ENCODE measurements at places on chromosomes 16 and 17. TPM values are rescaled to one million over a fixed set of nuclear protein-coding genes. Genes with fewer than 3 reads are reported as not detected.

Gene DNAI2
- total RNA-seq = not detected

Gene CACNG5
- total RNA-seq = 0.43 TPM

DNA sequence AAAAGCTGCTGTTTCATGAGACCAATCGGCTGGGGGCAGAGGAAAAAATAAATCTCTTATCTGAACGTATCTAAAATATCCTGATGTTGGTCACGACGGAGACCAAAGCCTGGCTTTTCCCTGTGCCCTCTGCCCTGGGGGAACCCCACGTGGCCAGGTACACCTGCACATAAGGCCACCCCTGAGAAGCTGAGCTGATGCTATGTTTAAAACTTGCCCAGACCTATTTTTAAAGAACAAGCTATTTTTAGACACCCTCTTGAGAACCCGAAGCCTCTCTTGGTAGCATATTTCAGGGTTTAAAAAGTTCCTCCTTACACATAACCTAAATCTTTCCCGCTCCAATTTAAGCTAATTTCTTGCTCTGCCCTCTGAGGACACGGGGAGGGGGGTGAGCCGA is 210.4 kb downstream of the GSG1L start:
- no peak for DNase-seq

Gene FTO
- 31.8 TPM for total RNA-seq

DNA sequence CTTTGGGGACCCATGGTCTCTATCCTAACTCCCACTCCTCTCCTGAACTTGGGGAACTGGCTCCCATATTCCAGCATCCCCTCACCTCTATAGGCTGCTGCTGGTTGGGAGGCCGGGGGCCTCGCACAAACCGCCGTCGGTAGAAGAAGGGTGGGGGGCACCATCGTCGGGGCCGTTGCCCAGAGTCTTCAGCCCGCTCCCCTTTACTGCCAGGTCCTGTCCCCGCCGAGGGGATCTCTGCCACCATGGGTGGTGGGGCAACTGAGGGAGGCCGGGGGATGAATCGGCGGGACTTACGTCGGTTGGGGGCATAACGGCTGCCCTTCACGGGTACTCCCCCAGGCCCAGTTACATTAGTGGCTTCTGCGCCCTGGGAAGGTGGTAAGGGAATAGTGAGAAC is 4.3 kb downstream of the YBX2 start:
- no peak for DNase-seq

- no peak for DNase-seq
Observed at GRCh38 chr17:43928609-43929008, 13.7 kb downstream of the PPY start.

- DNase-seq = no peak
Observed at GRCh38 chr17:14775731-14776492, 475.0 kb downstream of the HS3ST3B1 start.

DNA sequence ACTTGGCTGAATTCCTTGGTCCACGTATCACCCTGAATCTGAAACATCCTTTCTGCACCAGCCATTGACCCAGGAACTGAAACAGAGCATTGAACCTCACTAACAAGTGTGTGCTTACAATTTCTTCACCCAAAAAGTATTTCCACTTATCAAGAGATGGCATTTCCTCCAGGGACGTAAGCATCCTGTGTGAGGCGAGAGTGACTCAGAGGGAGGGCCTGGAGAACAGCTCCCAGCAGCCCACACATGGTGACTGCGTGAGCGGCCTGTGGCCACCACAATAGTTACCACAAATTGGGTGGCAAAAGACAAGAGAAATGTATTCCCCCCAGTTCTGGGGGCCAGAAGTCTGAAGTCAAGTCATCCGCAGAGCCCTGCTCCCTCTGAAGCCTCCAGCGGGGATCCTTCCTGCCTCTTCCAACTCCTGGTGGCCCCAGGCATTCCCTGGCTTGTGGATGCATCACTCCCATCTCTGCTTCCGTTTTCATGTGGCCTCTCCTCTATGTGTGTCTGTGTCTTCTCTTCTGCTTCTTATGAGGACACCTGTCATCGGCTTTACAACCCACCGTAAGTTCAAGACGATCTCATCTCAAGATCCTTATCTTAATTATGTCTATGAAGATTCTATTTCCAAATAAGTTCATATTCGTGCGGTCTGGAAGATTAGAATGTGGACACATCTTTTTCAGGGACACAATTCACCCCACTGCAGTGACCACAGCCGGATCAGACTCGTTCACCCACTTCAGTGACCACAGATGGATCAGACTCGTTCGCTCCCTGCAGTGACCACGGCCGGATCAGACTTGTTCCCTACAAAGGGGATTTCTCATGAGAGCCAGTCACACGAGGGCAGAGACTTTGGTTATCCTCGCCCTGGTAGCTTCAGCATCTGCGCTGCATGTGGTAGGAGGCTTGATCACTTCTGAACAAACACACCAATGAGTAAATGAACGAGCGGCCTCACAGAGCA is 122.6 kb upstream of the FOXF1 start:
- no peak for DNase-seq

GRCh38 chr16:8990445-8990844 is 26.7 kb upstream of the USP7 start:
- DNase-seq = no peak

GRCh38 chr17:5139458-5139732 is 23.6 kb downstream of the USP6 start:
- no peak for DNase-seq

Data from pancreas (tissue), 10 donors.